ENCODE measurements at places on chromosomes 2 and 18.

DNA sequence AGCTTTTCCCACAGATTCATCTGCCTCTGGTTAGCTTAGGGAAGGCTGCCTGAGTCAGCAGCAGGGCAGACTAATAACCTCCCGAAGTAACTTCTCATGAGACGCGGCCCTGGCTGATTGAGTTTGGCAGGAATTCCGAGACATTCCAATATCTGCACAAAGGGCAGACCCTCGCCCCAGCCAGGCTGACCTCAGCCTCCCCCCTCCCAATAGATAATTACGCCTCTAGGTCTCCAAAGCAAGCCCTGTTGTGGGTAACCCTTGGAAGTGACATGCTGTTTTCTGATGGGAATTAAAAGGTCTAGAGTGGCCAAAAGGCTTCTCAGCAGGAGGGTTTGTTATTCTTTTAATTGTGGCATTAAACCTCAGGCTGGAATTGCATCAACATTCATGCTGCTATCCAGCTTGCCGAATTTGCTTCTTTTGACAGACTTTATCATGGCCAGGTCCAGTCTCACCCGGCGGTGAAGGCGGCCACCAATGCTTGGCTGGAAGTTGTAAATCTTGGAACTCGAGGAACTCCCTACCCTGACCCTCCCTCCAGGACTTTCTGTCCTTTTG, 98.0 kb upstream of the SLC14A2 start:
- DNase-seq, result peak; percentile 55

GRCh38 chr2:8628179-8628865, 53.5 kb upstream of the ID2 start:
- DNase-seq, result no peak

DNA sequence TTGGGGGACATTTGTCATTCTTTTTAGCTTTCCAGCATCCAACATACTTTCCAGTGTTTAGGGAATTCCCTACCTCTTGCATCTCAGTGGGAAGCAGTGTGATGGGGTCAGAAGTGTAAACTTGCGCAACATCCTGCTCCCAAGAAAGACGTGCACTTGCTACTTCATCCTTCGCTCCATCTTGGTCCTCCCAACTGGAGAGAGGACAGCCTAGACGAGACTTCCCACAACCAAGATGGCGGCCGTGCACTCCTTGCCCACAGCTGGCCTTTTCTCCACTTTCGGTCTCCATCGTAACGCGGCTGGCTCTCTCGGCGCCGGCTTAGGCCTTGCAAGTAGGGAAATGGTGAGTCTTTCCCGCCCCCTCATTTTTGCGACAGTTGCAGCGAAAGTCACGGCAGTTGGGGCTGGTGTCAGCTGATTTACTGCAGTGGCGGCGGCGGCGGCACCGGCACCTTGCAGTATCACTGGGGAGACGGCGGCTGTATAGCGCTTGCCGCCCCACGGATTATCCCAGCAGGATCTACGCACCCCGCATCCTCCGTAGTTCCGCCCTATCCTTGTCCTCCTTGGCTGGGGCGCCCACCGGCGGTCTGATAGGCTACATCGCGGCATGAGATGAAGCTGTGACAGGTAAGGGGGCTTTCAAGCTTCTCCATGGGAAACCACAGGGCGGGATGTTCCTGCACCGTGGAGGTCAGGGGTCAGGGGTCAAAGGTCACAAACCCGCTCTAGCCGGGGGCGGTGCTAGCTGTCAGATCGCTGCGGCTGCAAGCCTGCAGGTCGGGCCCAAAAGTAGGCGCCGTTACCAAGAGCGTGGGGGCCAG, at the start of gene WDR7:
Gene WDR7, plus strand, starts transcription at position 416 of the 827 bp plus-strand sequence. CDS start 21,157 bp downstream, outside the sequence.
- peak; percentile 97 for DNase-seq

DNA sequence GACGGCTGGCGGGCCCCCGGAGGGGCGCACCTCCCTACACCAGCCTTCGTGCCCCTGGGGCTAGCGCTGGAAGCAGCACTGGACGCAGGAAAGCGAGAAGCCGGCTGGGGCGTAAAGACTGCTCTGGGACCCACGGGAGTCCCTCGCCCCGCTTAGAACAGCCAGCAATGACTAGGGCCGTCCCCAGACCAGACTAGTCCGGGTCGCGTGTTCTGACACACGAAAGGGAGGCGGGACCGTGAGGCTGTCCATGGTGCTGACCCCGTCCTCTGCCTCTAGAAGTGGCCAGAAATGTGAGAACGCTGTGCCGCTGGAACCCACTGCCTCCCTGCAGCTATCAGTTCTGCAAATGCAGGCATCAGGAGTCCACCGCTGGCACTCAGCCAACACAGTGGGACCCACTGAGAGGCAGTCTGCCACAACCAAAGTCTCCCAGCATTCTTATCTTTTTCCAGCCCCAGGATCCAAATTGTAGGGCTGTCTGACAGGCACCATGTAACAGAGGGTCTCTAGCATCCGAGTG, at the start of gene UCN:
Gene UCN, minus strand, starts transcription at position 87 of the 523 bp plus-strand sequence. CDS start 550 bp downstream, outside the sequence.
- DNase-seq, result peak; percentile 84

GRCh38 chr18:27017901-27018500, 152.5 kb upstream of the AQP4 start:
- no peak for DNase-seq

DNA sequence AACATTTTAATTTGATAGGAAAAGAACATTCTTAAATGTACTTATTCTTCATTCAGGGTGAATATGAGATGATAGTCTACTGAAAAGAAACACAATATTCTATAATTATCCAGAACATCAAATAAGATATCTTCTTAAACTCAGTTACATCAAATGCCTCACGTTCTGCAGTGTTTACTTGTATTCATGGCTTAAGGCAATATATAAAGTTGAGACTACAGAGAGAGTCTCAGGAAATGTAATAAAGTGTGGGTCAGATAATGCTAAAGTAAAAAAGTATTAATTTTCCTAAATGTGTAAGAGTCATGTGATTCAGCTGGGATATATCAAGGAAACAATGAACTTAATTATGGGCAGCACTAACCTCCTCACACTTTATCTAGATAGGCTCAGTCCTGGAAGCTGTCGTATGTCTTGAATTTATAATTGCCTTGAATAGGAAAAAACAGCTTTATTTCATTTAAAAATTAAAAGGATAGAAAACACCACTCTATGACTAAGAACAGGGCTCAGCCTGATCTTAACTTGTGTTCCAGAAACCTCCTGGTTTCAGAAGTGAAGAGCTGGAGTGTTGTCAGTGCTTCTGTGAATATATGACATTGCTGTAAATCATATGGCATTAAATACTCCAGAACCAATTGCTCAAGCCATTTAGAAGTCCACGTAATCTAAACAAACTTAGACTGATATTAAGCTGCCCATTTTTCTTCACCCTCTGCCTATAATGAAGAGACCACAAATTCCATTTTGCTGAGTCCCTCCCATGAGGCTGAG, 240.2 kb downstream of the FSIP2 start:
- no peak for DNase-seq

Measured in ecto neural progenitor cell (in vitro differentiated cells).